ENCODE measurements at places on chromosomes 16 and 17.
A peak's percentile ranks its signal among the peaks of the same experiment; 100 is the strongest.

- DNase-seq = no peak
Observed at GRCh38 chr17:59547131-59547915, 18.1 kb upstream of the DHX40 start.

GRCh38 chr17:67613961-67614360, 103.8 kb upstream of the NOL11 start:
- DNase-seq = no peak

- no peak for DNase-seq
Observed at GRCh38 chr17:81697261-81698044, 5.7 kb upstream of the MRPL12 start.

- no peak for DNase-seq
Observed at GRCh38 chr17:73522107-73522506, 122.1 kb downstream of the SDK2 start.

- no peak for DNase-seq
Observed at GRCh38 chr16:48536614-48537200, 73.3 kb downstream of the N4BP1 start.

GRCh38 chr16:391885-392335, 5.1 kb upstream of the NME4 start:
- peak; percentile 59 for DNase-seq

DNA sequence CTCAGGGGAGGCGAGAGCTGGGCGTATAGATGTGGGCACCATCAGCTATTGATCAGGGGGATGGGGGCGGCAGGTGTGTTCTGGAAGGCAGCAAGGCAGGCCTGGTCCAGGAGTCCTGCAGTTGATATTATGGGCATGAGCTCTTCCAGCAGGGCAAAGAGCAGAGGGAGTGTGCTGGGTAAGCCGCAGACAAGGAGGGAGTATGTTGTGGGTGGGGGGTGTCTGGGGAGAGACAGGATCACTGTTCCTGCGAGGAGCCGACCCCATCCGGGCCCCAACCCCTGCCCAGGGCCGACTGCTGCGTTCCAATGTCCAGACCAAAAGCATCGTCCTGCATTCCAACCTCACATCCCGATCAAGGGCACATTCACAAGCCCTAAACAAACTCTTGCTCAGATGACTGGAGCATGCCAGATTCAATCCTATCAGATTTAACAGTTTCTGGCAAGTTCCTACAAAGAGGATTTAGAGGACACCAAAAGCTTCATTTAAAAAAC, 9.2 kb downstream of the MXRA7 start:
- no peak for DNase-seq

- DNase-seq = no peak
Observed at GRCh38 chr17:32780721-32781120, 96.2 kb downstream of the MYO1D start.

DNA sequence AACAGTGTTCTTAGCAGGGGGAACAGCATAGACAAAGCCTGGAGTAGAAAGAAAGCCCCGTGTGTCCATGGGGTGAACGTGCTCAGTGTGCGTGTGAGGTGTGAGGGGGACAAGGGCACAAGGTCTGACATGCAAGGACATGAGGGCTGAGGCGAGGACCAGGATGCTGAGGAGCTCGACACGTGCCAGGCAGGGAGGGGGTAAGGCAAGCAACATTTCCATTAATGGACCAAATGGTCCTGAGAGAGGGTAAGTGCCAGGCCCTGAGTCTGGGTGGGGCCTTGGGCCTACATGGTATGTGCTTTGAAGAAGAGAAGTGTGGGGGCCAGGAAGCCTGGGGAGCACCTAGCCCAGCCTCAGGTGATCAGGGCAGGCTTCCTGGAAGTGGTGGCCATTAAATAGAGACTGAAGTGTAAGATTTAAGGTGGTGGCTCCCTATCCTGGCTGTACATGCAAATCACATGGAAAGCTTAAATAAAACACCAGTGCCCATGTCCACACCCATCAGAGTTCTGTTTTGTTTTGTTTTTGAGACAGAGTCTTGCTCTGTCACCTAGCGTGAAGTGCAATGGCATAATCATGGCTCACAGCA, 29.3 kb downstream of the ADCY7 start:
- no peak for DNase-seq

DNA sequence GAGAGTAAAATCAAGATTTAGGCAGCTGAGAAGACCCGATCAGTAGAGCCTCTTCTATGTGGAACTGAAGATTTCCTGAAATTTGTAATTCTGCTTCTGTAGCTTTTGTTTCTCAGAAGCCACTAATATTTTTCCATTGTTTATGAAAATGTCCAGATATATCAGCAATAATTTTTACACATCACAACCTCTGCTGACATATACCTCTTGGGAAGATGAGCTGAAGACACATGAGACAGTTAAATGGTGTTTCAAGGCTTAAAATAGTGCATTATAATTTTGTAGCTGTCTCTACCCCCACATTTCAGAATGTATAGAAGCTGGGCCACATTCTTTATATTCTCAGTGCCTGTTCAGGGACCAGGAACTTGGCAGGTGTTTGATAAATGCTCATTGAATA, 320.6 kb downstream of the HS3ST4 start:
- DNase-seq = no peak

- DNase-seq = no peak
Observed at GRCh38 chr16:46996952-46997458, 23.5 kb upstream of the DNAJA2 start.

GRCh38 chr17:81142301-81143199, 22.8 kb upstream of the PVALEF start:
- DNase-seq = peak; percentile 20

GRCh38 chr17:1188812-1189504, 9.2 kb upstream of the ABR start:
- no peak for DNase-seq

- DNase-seq = no peak
Observed at GRCh38 chr16:28513484-28514181, 7.0 kb upstream of the IL27 start.

GRCh38 chr17:61488878-61489718, 36.9 kb downstream of the TBX4 start:
- DNase-seq = no peak

DNA sequence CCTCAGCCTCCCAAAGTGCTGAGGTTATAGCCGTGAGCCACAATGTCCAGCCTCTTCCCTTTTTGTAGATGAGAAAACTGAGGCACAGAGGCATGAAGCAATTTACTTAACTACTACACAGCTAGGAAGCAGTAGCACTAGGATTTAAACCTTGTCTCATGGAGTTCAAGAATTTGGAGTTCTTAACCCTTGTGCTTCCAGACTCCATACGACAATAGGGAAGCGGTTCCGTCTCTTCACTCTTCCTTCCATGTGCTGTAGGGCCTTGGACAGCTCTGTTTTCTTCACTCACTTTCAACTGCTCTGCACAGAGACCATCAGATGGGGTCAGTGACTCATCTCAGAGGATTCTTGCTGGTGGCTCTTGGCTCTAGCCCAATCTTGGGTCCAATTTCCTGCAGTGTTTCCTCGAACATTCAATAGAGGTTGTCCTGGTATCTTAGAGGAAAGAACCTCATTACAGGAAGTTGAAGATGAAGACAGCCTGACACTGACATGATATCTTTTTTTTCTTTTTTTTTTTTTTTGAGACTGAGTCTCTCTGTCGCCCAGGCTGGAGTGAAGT, 19.3 kb downstream of the ITGAL start:
- no peak for DNase-seq

GRCh38 chr16:85733839-85734170, 17.1 kb downstream of the C16orf74 start:
- DNase-seq = no peak

DNA sequence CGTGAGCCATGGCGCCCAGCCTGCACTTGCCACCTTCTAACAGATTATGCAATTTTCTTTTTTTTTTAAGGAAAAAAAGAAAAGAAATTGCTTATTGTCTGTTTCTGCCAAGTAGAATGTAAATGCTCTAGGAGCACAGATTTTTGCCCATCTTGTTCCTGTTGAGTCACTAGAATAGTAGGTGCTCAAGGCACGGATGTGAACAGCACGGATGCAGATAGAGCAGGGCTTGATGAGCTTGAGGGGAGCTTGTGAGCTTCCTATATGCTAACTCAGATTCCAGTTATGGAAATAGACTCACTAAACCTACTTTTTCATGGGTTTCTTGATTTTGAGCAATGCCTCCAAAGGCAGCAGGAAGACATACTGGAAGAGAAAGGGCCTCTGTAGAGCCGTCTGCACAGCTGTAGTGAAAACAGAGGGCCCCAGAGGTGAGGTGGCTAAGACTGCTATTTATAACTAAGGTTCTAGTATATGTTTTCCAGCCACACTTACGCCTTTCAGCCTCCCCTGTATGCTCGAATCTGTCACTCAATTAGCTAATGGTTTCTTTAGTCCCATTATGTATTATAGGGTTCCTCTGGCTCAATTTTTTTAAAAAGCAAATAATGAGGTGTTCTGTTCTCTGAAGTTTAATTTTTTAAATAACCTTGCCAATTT, 72.8 kb downstream of the WWP2 start:
- DNase-seq = no peak

GRCh38 chr16:86581458-86581857, 3.1 kb downstream of the FOXL1 start:
- no peak for DNase-seq

DNA sequence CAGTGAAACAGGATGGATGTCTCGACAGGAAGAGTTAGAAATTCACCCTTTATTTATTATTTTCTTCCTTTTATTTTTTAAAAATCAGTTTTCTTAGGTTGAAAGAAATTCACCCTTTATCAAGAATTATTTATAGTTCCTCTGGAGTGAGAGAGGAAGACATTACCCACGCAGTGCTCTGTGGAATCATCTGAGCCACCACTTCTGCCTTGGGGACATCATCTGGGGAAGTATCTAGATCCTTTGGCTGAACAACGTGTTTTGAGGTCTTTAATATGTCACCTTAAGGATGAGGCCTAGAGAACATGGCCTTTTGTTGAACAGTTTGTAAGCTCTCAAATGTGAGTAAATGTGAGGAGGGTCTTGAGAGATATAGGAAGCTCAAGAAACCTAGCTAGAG, 183.3 kb downstream of the UTP18 start:
- DNase-seq = no peak

GRCh38 chr17:72409405-72410002, 288.7 kb downstream of the SOX9 start:
- DNase-seq = no peak

- DNase-seq = no peak
Observed at GRCh38 chr17:82932518-82933310, 92.9 kb upstream of the ZNF750 start.

- no peak for DNase-seq
Observed at GRCh38 chr16:14303182-14303618, 232.1 kb downstream of the MRTFB start.

DNA sequence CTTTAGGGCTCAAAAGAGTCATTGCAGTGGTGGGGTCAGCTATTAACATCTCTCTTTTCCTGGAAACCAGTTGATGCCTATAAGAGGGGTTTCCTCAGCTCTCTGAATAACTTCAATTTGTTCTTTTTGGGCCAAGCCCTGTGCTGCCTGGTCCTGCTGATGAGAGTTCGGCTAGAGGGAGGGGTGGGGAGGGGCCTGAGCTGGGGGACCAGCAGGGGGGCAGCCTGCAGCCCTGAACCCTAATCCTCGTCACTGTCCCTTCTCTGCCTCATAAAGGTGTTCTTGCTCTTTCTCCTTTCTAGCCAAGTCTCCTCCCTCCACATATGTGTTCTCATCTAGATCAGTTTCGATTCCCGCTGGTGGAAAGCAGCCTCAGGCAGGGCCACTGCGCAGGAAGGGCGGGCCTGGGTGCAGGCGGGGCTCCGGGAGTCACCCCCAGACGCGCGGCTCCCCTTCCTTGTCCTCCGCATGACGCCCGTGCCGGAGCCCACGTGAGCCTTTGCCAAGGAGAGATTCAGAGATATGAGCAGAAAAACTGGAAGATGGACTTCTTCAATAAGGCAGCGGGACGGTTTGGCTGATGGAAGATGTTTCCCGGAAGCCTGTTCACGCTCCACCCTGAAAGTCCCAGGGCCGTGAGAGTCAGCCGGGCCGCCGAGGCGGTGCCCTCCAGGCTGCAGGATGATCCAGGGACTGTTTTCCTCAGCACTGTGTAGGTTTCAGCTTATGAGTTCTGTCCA, 15.0 kb upstream of the RHOT1 start:
- peak; percentile 58 for DNase-seq

GRCh38 chr16:38941-39892, 14.2 kb downstream of the POLR3K start:
- no peak for DNase-seq

DNA sequence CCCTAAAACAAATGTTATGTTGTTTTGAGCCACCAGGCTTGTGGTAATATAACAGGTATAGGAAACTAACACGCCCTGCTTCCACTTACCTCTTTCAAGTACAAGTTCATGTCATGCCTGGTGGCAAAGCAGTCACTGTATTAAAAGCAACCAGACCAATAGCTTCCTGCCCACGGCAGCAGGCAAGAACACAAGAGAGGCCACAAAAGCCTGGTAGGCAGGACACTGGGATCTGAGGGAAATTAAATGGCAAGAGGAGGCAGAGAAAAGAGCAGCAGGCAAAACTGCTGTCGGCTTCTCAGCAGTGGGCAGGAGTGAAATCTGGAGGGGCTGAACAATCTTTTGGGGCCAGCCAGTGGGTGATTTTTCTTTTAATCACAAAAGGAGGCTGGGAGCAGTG, 2.2 kb downstream of the CYTH1 start:
- DNase-seq = no peak

GRCh38 chr17:78529871-78530670, 47.1 kb downstream of the DNAH17 start:
- no peak for DNase-seq

DNA sequence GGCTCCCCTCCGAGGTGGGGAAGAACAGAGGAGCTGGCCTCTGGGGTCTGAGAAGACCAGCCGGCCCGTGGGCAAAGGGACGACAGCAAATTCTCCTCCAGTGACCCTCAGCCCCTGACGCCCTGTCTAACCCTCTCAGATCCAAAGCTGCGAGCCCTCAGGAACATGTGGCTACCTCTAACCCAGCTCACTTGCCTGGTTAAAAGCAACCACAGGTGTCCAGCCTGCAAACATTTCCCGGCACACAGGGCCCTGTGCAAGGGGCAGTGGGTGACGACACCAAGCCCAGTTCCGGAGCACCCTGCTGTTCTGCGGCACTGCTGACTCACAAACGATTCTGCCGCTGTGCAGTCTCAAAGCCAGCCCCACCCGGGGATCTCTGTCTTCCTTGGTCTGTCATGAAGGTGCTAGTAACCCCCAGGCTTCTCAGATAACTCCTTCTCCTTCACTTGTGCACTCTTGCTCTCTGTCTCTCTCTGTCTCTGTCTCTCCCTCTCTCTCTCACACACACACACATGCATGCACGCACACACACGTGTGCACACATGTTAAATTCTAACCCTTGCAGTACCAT, 23.0 kb downstream of the WNT3 start:
- DNase-seq = no peak

DNA sequence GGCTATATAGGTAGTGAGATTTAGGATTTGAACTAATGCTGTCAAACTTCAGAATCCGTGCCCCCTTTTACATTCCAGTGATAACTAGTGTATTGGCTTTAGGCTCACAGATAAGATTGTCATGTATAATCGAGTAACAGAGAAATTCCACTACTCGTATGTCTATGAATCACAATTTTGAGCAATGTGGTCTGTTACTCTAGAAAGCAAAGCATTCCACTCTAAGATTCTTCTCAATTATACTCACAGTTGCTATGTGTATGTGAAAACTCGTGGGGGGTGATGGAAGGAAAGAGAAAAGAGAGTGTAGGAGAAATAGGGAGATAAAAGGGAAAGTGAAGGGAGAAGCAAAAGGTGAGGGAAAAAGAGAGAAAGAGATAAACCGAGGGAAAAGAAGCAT, 1175.1 kb upstream of the GOT2 start:
- DNase-seq = no peak

- DNase-seq = no peak
Observed at GRCh38 chr16:14007450-14007849, 63.7 kb upstream of the MRTFB start.

Measured in stimulated activated CD4-positive, alpha-beta T cell treated with anti-CD3 and anti-CD28 coated beads, Interleukin-12 subunit alpha, Interleukin-12 subunit beta, amount 100 ng/mL, for 24 hours (primary cell).